T-cell (primary cell): ENCODE measurements at places on chromosomes 12 and 14.
A peak's percentile ranks its signal among the peaks of the same experiment; 100 is the strongest.

DNA sequence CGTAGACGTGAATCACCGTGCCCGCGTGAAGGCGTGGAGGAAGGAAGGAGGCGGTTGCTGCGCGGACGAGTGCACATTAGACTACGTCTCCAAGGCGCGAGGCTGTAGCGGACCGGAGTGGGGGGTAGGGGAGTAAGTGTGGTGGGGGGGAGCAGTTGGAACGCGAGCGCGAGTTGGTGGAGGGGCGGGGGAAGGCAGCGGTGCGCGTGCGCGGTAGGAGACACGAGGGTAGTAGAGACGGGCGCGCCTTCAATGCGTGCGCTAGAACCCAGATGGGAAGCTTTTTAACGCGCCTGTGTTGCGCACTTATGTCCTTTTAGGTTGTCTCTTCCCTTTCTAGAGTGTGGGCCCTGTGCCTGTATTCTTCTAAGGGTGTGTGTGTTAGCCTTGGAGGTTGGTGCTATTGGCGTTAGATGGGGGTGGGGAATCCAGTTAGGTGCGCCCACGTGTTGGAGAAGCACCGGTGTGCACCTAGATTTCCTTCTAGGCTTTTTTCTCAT lies 604 bp downstream of the EIF4B start:
- peak; percentile 68 for DNase-seq

- no peak for DNase-seq
Measured at GRCh38 chr12:74644681-74645080, 107.0 kb downstream of the ATXN7L3B start.

DNA sequence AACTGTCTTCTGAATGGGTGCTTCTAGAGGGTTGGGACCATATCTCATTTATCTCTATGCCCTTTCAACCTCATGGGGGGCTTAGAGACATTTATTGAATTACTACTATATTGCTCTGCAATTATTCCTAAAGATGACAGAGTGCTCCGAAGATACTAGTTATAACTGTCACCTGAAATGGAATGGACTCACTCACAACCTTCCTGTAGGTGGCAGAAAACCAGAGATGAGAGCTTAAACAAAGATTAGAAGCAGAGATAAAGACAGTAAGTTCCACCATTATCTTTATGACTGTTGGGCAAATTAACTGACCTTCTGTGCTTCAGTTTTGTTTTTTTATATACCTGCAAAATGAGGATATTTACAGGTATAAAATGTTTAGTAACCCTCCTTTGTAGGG lies 31.5 kb upstream of the GTF2A1 start:
- no peak for DNase-seq

DNA sequence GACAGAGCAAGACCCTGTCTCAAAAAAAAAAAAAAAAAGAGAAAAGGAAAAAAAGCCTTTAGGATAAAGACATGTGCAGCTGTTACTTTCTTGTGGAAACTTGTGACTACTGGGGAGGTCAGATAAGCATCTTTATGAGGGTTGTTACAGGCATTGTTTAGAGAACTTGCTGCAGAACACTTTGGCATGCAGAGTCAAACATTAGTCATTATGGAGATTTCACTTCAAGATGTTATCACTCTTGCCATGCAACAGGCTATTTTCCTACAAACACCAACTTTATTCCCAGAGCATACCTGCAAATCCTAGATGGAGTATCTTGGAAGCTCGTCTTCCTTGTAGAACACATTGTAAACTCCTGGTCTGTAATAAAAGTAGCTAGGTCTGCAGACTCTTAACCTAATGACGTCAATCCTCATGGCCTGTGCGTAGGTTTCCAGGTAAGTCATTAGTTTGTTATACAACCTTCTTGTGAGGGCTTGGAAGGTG lies 36.3 kb upstream of the WDR89 start:
- DNase-seq: no peak

DNA sequence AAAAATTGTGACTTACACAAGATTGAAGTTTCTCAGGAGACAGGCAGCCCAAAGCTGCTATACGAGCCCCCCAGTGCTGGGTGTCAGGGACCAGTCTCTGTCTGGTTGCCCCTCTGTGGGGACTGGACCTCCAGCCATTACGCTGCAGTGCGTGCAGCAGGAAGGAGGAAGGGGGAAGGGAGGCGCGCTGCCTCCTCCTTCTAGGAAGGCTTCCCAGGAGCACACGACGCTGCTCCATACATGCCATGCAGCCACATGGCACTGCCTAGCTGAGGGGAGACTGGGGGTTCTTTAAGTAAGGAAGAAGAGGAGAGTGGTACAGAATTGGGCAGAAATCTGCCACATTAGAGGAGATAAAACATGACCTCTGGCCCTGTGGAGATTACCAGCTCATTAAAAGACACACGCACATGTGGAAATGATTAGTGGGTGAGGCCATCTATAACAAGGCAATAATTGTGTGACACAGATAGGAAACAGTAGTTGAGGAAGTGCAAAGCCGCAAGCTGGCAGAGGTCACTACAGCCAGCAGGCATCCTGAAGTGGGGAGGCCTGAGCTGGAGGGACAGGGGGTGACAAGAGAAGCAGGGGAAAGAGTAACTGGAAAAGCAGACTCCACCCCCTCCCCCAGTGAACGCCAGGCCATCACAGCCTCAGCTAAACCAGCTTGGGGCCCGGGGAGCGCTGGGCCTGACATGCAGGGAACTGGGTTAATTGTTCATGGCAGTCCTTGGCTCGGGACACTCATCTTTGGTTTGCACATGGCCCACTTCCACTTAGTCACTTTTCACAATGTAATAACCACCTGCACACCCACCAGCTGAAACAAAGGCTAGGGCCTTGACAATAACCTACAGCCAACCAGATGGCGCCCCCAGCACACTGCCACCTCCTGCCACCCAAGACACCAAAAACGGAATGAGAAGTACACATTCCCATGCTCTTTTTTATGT lies 39.6 kb downstream of the CCDC88C start:
- DNase-seq: no peak

DNA sequence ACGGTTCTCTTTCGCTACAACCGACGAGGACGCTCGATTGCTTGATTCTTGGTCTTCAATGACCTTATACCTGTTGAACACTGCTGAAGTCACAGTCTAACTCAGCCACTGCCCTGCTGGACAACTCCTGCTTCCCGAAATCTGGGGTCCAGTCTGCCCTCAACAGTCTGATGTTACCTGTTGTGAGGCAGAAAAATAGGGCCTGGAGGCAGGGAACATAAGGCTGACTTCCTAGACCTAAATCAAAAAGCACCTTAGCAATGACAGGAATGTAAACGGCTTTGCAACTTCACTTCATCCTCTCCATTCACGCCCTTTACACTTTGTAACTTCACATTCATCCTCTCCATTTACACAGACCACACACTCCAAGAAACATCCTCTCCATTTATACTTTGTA lies 597 bp upstream of the GLTP start:
- no peak for DNase-seq

DNA sequence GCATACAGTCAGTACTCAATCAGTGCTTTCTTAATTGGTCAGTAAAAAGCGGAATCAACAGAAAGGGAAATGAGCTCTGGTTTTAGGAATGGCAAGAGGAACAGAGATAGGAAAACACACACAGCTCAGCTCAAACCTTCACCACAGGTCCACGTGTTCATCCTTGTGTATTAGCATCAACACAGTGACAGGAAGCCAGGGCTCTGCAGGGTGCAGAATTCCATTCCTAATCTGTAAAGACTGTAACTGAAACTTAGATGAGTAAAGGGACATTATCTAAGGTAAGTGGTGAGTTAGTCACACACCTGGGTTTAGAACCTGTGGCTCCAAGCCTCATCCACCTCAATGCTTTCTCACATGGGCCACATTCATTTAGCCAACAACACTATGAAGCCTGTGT lies 1242.2 kb upstream of the TMEM132C start:
- no peak for DNase-seq

GRCh38 chr14:100321473-100322137 lies 1.5 kb upstream of the SLC25A47 start:
- DNase-seq: no peak

DNA sequence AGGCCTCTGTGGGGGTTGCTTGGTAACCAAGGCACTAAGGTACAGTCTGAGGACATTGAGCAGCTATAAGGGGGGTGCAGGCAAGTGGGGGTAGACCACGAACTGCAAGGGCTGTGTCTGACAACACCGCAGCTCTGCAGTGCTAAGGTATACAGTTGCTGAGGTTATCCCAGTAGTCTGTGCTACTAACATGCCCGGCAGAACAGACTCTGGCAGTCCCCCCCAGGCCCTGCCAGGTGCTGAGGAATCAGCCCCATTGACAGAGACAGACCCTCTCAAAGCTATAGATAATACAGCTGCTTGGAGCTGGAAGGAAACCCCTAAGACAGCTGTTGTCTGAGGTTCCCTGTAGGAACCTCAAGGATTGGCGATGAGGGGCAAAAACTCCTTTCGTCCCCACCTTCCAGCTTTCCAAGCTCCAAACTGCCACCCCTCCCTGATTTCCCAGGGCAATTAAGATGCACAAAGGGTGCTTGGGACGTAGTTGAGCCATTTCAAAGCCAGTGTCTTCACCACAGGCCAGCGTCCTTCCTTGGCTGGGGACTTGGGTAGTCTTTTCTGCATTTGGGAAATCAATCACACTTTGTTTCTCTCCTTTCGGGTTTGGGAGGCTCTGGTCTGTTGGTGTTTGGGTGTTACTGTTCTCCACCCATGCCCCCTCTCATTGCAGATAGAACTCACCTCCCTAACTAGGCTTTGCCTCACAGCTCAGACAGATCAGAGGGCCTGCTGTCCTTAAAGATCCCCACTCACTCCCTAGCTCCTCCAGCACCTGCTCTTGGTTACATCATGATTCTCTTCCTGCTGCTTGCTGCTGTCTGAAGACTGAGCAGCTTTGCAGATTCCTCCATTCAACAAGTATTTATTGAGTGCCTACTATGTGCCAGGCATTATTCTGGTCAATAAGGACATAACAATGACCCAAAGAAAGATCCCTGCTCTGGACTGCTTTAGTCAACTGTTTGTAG lies 2.0 kb upstream of the MYH7 start:
- DNase-seq: no peak

DNA sequence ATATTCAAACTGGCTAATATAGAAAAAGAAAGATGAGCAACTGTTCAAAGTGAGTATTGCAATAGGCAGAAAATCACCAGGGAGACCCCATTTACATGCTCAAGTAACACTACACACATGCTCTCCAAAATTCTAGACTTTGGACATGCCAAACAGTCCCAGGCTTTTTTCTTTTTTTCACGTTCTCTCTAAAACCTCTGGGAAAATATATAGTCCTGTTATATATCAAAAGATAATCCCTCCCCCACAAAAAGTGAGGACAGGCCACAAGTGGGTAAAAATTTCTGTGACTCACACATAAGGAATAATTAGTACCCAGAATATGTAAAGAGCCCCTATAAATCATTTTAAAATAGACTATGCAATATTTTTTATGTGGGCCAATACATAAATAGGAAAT lies 55.2 kb downstream of the EFCAB11 start:
- no peak for DNase-seq

- DNase-seq: no peak
Measured at GRCh38 chr14:26598672-26599131, 869 bp upstream of the NOVA1 start.

GRCh38 chr14:77212943-77213678 lies 31.5 kb downstream of the TMEM63C start:
- DNase-seq: no peak

- no peak for DNase-seq
Measured at GRCh38 chr14:55583942-55584468, 4.0 kb downstream of the KTN1 start.

GRCh38 chr14:56905282-56905681 lies 95.0 kb upstream of the OTX2 start:
- DNase-seq: no peak

DNA sequence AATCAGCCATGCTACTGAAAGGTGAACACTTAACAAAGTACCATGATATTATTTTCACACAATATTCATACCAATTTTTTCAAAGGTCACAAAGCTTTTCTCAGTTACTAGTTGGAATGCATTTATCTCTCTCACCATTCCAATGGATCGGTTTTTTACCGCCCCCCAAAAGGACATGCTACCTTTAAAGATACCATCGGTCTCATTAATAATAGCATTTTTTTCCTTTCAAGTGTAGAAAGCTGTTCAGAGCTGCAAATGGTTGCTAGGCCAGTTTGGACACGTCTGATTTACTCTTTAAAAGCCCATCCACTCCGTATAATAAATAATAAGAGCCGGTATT lies 34.9 kb upstream of the STON2 start:
- DNase-seq: no peak

- DNase-seq: no peak
Measured at GRCh38 chr14:47012533-47013280, 361.1 kb upstream of the RPL10L start.

DNA sequence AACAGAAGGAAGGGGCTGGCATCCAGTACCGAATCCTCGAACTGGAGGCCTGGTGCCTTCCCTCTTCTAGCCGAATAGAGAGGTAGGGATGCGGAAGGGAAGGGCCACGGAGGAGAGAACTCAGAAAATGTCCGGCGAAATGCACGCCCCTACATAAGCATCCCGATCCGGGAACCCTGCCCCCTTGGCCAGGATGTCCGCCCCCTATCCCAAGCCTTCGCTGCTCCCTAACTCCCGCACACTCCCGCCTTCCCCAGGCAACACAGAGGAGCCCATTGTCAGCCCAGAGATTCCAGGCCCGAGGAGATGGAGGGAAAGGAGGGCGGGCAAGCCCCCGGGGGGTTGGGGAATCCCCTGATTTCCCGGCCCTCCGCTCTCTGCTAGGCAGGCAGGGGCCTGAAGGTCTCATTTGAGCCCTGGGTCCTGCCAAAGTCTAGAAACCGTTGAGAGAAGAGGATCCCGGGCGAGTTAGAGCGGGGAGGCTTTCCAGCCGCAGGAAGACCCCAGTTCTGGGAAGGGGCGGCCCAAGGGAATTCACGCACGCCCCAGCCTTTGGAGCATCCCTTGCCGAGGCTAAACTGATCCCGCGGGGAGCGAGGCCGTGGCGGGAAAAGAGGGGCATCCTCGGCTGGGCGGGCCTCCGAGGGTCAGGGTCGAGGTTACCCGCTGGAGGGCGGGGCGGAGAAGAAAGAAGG lies 569 bp upstream of the ARHGEF40 start:
- DNase-seq: no peak

GRCh38 chr14:59126714-59127436 lies 61.6 kb upstream of the DAAM1 start:
- peak; percentile 15 for DNase-seq
